ENCODE measurements at places on chromosomes 1 and 21.

DNA sequence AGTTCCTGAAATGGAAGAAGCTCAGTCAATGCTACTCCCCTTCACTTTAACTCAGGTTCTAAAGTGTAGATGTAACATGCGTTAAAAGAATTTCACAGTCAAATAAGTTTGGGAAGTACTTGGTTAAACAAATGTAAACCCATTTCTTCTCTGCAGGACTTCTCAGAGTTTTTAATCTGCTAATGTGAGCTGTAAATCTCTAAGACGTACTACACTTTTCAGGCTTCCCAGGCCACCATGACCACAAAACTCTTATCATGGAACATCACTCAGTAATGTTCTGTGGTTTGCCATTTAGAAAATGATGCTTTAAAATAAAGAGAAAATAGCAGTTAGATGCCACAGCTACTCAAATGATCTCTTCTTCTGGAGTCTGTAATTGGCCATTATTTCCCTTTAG is 104.3 kb downstream of the HHIPL2 start:
- DNase-seq, result no peak

- DNase-seq, result no peak
Observed at GRCh38 chr1:119815361-119815760, 4.1 kb upstream of the REG4 start.

- DNase-seq, result no peak
Observed at GRCh38 chr1:178098262-178098661, 4.4 kb downstream of the RASAL2 start.

GRCh38 chr1:67190410-67190809 is 24.2 kb downstream of the IL23R start:
- DNase-seq, result no peak

DNA sequence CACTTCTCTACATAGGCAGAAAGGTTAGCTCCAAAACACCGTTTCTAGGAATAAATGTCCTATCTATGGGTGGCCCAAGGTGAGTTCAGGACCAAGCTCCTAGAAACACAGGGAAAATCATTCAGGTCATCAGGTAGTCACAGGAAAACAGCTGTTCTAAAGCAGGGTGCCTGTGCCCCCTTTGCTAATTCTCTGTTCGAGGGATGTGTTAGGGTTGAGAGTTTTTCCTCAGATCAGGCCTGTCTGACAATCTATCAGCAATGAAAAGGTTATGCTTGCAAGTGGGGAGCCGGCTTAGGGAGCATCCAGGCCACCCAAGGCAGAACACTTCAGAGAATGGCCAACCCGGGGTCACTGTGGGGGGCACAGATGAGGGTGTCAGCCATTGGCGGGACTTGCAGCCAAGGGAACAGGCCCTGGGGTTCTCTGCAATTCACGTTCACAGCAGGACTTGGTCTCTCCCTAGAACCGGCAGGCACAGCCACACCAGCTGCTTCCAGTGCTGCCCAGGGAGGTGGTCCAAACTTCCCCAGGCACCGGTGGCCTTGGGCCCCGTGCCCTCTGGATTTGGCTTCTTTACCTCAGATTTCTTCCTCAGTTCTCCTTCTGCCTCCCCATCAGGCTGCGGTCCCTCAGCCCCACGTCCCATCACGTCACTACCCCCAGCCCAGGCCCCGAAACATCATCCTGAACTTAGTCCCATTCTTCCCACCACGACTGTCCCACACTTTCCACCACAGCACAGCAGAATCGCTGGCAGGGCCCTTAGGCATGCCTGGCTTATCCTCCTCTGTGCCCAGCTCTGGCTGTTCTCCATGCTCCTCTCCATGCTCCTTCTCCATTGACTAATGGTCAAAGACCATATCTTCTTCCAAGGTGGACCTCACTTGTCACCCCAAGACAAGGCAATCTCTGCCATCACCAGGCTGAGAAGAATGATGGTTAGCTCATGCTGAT is 11.0 kb downstream of the CD2 start:
- DNase-seq, result no peak

GRCh38 chr1:200925831-200926230 is 31.1 kb downstream of the INAVA start:
- no peak for DNase-seq

DNA sequence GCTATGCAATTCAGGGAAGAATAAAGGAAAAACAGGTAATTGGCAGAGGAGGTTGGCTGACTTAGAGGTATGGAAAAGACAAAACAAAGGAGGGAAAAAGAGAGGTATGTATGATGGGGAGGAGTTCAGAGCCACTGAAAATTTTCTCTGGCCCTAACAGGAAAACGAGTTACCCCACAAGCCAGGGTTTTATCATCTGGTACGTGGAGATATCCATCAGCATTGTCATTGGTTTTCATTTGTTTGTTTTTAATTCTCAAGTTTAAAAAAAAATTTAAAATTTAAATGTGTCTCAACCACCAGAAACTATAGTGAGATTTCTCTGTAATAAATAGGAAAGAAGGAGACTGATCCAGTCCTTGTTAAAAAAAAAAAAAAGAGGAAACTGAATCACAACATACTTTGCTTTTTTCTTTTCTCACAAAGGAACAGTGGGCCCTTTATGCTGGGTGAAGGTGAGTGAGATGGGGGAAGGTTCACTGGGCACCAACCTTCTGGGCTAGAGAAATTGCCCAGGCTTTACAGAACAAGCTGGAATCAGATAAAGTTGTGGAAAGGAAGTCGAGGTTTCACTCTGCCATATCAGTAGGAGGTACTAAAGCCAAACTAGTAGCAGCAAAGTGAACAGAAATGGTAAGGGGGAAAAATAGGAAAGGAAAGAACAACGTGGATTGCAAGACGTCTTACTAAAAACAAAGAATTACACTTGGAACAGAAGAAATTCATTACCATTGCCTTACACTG is 2.7 kb downstream of the IFNAR2 start:
- no peak for DNase-seq

- no peak for DNase-seq
Observed at GRCh38 chr1:180042988-180043622, 88.5 kb downstream of the CEP350 start.

GRCh38 chr1:239912471-239912870 is 179.2 kb upstream of the FMN2 start:
- DNase-seq, result no peak

DNA sequence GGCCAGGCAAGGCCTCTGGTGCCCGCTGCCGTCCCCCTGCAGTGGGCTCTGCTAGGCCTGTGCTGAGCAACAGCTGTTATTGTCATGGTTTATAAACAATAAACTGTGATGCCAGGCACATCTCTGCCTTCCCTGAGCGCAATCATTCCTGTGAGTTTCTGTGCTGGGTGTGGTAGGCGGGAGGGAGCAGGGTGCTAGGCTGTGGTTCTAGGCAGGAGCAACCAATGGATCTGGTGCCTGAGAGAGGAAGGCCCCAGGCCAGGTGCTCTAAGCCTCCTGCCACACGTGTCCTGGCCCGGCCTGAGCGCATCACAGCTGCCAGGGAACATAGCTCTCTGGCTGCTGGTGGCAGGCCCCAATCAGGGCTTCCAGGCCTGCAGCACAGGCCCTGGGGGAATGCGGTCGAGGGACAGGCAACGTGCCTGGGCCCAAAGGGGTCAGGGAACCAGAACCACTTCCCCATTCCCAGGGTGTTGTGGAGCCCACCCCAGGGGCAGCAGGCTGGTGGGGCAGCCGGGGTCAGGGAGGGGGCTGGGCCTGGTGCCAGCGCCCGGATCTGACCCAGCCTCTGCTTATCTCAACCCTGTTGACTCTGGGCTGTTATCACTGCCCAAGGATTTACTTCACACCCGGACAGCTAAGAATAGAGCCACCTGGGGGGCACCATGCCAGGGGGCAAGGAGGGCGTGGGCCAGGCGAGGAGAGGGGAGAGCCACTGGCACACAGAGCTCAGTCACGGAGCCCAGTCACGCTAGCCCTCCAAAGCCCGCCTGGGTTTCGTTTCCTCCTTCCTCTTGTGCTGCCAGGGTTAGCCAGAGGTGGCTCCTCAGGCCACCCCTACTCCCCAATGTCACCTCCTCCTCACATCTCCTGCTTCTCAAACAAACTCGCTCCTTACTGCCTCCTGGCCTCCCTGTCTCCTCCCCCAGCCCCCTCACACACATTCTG is 11.5 kb downstream of the TRIM46 start:
- no peak for DNase-seq

- no peak for DNase-seq
Observed at GRCh38 chr21:45767071-45768006, 123.8 kb downstream of the PCBP3 start.

- no peak for DNase-seq
Observed at GRCh38 chr1:161119092-161119903, 1.4 kb downstream of the NIT1 start.

DNA sequence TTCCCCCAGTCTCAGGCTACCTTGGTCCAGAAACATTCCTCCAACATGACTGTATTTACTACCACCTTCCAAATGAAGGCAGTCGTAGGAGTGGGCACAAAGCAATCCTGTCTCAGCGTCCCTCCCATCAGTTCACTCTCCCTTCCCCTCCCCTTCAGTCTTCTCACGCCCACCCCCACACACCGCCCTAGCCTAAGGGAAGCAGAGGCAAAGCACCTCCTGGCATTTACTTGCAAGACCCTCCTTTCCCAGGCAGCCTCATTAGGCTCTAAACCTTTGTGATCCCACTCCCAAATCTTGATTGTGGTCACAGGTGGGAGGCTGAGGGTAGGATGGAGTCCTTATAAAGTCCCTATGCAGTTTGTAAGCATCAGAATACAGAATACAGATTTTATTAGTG is 23.9 kb upstream of the LPAR3 start:
- DNase-seq, result no peak

DNA sequence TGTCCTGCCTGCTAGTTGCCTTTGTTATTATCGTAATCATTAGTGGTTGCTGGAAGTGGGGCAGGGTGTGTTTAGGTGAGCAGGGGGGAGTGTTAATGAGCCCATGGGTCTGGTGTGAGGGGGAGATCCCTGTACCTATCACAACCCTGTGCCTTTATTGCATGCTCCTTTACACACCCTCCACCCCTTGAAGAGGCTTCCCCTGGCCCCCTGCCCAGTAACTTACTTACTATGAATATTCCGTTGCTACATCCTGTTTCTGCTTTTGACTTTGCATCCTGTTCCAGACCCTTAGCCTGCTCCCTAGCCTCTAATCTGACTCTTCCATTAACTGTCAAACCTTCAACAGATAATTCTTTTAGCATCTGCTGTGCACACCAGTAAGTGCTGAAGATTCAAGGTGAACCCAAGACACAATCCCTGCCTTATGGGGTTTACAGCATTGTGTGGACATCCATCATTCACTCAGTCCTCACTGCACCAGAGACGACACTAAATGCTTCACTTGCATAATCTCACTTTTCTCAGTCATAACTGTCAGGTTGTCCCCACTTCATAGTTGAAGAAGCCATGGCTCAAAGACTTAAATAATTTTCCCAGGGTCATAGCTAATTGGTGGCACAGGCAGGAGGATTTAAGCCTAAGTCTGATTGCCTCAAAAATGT is 47.9 kb downstream of the CDC7 start:
- DNase-seq, result no peak

GRCh38 chr1:199161319-199161680 is 522.5 kb downstream of the PTPRC start:
- no peak for DNase-seq

GRCh38 chr1:17207540-17207939 is 2.6 kb downstream of the PADI1 start:
- DNase-seq, result no peak

- no peak for DNase-seq
Observed at GRCh38 chr21:29808153-29808552, 131.6 kb downstream of the GRIK1 start.

DNA sequence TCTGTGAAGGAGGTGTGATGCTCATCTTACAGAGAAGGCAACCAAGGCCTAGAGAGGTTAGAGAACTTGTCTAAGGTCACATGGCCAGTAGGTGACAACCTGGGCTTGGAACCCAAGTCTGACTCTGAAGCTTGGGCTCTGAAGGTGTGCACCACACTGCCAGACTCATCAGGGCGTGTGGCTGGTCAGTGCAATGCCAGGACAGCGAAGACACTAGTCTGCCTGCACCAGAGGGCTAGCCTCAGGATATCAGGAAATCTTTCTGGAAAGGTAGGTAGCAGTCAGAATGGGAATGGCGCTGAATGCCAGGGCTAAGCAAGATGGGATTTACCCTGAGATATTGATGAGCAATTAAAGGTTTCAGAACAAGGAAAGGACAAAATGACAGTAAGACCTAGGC is 34.9 kb downstream of the ELK4 start:
- no peak for DNase-seq

DNA sequence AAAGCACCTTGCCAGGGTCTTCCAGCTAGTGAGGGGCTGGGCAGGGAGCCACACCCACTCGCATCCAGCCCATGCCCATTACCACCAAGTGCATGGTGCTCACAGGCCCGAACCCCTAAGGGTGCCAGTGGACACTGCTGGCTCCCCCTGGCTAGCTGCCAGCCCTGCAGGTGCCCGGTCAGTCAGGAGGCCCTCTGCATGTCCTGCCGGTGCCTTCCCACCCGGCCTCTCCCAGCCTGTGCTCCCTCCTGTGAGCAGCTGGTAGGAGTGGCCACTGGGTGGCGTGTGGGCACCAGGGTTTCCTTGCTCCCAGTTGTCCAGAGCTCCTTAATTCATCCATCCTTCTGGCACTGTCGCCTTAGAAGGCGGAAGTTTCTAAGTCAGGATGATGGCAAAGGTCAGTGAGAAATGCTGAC is 33.4 kb downstream of the QSOX1 start:
- DNase-seq, result peak; percentile 30

- DNase-seq, result no peak
Observed at GRCh38 chr1:9855186-9855585, 31.4 kb upstream of the CLSTN1 start.

DNA sequence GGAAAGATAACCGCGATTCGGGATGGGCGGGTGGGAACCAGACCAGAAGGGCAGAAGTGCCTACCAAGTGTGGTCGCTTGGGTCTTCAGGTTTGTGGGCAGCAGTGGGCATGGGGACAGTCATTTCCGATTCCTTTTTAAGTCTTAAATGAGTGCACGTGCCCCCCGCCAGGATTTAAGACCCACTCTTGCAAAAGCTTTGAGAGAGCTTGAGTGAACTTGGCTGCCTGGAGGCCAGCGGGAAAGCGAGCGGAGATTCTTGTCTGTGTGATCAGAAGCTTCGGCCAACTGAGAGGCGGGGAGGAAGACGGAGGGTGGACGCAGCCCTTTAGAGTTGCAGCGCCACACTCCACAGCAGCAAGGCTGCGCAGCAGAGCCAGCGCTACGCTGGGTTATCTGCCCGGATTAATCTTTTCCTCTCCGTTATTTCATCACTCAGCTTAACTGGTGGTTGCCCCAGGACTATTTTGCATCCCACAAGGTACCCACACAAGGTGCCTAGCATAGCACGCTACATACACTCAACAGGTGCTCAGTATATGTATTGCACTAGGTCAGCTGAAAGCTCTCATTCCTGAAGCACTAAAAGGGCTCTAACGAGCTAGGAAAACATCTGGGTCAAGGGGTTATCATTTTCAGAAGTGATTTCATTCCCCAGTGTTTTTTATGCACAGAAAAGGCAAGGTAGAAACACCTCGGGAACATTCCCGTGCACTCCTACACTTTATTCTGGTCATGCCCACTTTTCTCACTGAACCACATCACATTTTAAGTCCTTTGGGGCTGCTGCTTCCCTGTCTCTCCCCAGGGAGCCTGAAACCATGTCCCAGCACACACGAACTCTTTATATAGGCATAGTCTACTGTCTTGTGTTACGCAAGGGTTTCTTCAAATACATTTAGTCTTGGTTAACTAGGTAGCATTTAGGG is 1.5 kb upstream of the BATF3 start:
- DNase-seq, result peak; percentile 51

- DNase-seq, result no peak
Observed at GRCh38 chr1:17728123-17728712, 26.9 kb upstream of the ACTL8 start.

GRCh38 chr1:31746687-31747086 is 17.5 kb downstream of the ADGRB2 start:
- no peak for DNase-seq
